ENCODE measurements at places on chromosomes 13 and 19.
A peak's percentile ranks its signal among the peaks of the same experiment; 100 is the strongest.

DNA sequence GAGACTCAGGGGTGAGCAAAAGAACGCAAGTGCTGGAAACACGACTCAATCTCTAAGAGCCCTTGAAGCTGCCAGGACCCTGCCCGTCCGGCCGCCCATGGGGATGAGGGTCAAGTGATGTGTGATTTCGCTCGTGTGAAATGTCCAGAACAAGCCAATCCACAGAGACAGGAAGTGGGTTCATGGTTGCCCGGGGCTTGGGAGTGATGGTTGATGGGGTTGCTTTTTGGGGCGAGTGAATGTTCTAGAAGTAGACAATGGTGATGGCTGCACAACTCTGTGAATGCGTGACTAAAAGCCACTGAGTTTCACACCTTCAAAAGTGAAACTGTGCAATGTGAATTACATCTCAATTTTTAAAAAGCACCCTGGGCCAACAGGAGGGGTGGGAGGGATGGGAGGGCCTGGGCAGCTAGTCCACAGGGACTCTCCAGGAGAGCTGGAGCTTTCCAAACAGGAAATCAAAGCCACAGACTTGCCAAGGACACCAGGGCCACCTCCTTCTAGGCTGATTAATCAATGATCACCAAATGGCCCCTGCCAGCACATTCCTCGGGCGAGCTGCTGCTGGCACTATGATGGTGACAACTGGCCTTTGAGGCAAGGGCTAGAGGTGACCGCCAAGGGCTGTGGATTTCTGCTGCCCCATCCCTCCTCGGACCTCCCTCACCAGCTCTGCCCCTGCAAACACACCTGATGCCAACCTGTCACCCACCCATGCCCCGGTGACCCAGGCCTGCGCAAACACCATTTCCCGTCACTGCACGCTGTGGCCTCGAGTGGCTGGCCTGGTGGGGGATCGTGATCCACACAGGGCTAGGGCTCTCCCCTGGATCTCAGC lies 14.0 kb downstream of the DPP9 start:
- no peak for DNase-seq

GRCh38 chr19:5795382-5795919 lies 4.5 kb upstream of the DUS3L start:
- no peak for DNase-seq

- no peak for DNase-seq
These were observed 1469.5 kb downstream of the SLITRK1 start for GRCh38 chr13:82412749-82413148.

DNA sequence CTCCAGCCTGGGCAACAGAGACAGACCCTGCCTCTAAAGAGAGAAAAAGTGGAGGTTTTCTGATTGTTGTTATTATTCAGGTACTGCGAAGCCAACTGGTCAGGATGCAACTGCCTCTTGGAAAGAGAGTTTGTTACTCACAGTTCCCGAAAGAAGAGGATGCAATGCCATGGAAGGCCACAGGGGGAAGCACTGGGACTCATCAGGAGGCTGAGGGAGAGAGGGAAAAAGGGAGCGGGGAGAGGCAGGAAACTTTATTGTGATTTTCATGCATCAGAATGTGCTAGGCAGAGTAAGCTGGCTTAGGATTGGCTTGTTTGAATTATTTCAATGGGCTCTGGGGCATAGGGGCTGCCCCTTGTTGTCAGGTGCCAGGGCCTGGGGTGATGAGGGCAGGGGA lies 27.6 kb downstream of the MYO9B start:
- peak; percentile 25 for DNase-seq

- no peak for DNase-seq
These were observed 451 bp downstream of the NOSIP start for GRCh38 chr19:49579947-49580263.

DNA sequence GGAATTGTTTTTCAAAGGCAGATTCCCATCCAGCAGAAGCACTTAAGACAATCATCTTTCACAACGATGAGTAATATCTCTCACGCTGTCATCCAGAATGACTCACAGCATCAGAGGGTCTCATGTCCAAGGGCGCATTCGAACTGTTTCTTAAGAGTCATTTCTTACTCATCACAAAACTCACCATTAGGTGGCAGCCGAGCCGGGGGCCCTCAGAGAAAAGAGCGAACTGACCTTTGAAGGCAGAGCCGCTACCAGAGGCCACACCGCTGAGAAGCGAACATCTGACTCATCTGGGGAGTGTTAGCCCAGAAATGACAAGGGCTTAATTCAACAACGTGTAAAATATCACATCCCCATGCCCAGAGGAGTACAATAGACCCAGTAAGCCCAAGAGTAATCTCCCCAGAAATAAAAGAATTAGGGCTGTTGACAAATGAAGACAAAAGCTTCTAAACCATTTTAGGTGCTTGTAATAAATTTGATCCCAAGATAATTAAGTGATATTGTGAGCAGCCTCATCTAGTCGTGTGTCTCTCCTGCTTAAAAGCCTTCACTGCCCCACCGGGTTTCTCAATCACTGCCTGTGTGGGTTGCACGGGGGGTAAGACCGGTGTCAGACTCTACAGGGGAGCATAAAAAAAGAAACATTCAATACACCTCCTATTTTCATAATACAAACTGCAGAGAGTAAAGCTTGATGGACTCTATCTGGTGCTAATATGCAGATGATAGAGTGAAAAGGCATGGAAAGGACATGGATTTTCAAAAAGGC lies 96.2 kb downstream of the CYSLTR2 start:
- DNase-seq: peak; percentile 58

DNA sequence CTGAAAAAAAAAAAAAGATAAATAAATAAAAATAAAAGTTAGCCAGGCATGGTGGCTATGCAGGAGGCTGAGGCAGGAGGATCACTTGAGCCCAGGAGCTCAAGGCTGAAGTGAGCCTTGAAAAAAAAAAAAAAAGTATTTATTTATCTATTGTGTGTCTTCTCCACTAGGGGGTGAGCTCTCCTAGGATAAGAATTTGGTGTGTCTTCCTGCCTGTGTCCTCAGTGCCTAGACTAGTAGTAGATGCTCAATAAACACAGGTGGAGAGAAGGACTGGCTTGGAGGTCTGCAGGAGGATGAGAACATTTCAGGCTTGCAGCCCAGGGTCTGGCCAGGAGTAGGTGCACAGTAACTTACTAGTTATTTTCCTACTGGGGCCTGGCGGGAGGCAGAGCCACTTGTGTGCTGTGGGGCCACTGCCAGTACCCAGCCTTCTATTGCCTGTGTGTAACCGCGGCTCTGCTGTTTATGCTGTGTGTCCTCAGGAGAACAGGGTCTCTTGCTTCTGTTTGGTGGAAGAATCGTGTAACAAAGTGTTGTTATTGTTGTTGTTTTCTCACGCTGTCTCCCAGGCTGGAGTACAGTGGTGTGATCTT lies 5.4 kb downstream of the LMTK3 start:
- no peak for DNase-seq

- DNase-seq: peak; percentile 85
These were observed 2.3 kb upstream of the MZF1 start for GRCh38 chr19:58575183-58576041.

- DNase-seq: no peak
These were observed 3.6 kb upstream of the ELANE start for GRCh38 chr19:848386-848921.

DNA sequence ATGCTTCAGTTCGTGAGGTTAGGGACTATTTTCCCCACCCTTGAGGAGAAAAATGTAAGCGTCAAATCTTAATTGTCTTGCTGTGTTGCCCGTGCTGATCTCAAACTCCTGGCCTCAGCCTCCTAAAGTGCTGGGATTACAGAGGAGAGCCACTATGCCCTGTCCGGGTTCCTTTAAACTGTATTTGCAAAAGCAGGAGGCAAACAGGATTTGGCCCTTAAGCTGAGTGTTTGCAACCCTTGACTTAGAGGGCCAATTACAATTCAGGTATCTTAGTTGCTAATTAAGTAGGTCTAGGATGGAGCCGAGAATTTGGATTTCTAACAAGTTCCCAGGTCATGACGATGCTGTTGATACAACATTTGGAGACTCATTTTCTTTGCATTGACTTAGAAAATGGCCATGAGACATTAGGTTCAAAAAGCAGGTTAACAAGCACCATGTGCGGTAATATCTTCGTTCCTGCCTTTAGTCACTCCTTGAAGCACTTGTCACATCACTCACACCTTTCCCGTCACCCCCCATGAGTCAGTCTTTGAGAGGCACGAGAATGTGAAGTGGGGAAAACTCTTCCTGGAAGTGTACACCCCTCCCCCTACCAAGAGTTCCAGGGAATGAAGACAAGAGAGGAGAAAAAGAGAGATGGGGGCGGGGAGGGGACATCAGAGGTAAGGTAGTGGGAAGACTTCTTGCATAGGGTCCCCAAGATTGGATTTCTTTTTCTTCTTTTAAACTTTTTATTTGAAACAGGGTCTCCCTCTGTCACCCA lies 2.6 kb downstream of the NAPSA start:
- DNase-seq: no peak

DNA sequence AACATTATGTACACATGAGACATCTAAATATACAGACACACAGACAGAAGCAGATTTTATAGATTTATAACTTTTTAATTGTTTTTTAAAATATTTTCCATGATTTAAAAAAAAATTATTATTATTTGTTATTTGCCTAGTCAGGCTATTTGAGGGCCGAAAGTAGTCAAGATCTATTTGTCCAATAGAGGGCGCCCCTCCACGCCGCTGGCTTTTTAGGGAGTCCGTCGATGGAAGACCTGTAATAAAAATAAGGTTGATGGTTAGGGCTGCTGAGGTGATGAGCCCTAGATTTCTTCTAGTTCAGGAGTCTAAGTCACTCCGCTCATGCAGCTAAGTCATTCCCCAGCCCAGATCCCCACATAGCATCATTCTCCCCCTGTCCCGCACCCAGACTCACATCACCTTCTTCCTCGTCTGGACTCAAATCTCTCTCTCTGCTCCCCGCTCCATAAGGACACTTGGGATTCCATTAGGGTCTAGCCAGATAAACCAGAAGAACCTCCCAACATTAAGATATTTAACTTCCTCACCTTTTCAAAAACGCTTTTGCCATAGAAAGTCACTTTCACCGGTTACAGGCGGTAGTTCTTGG lies 33.9 kb upstream of the CEACAM21 start:
- DNase-seq: peak; percentile 71

DNA sequence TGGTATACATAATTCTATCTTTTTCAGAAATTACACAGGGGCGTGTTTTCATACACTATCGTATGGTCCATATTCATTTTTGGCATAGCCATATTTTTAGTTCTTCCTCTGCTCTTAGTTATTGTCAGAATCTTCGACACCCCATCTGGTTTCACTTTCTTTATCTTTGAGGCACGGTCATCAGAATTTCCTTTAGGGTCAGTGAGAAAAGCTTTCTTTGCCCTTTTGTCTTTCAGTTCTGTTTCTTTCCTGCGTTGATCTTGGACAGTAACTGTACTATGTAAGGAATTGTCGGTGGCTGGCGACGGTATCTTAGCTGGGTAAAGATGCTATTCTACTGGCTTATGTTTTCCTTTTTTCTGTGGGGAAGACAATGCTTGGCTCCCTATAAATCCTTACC lies 10.6 kb upstream of the KIR2DL4 start:
- no peak for DNase-seq

- DNase-seq: no peak
These were observed 302.9 kb downstream of the DCT start for GRCh38 chr13:94176561-94176960.

- no peak for DNase-seq
These were observed 52.2 kb downstream of the IRS2 start for GRCh38 chr13:109734002-109734785.

- DNase-seq: no peak
These were observed 332.2 kb downstream of the MYO16 start for GRCh38 chr13:108961542-108962125.

DNA sequence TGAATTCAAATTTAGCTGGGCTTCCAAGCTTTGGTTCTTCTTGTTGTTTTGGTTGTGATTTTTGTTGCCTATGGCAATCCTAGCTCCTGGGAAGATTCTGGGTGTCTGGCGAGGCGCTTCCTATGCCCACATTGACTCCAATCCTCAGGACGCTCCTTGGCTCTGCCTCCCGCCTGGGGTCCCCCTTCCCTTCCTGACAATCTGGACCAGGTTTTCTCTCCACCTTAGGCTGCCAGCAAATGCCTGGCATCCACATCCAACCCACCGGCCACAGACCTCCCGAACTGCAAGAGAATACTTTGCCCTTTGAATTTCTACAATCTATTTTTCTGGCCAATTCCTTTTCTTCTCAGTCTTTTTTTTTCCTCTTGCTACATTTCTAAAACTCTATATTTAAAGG lies 186.9 kb upstream of the UBL3 start:
- peak; percentile 21 for DNase-seq

DNA sequence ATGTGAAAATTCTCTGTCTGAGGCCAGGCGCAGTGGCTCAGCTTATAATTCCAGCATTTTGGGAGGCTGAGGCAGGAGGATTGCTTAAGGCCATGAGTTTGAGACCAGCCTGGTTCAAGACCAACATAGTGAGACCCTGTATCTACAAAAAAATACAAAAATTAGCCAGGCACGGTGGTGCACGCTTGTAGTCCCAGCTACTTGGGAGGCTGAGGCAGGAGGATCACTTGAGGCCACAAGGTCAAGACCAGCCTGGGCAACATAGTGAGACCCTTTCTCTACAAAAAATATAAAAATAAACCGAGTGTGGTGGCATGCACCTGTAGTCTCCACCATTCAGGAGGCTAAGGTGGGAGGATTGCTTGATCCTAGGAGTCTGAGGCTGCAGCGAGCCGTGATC lies 2.2 kb upstream of the FCGBP start:
- DNase-seq: no peak

DNA sequence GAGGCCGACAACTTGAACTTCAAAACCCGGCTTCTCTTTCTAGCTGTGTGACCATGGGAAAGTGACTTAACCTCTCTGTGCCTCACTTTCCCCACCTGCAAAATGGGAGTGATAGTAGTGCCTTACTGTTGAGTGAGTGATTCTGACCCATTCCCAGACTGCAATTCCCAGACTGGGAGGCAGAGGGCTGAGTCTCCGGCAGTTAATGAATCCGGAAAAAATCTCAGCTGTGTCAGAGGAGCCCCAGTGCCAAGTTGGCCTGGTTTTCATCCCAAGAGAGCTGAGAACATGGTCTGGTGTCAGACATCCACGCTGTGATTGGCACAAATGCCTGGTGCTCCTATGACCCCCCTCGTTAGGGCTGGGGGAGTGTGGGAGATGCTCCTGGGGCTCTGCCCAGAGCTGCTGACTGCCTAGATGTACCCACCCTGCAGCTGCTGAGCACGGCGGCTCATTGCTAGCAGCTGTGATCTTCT lies 50.0 kb downstream of the PIN1 start:
- DNase-seq: peak; percentile 9

GRCh38 chr13:51906581-51906980 lies 44.8 kb downstream of the CCDC70 start:
- DNase-seq: no peak

DNA sequence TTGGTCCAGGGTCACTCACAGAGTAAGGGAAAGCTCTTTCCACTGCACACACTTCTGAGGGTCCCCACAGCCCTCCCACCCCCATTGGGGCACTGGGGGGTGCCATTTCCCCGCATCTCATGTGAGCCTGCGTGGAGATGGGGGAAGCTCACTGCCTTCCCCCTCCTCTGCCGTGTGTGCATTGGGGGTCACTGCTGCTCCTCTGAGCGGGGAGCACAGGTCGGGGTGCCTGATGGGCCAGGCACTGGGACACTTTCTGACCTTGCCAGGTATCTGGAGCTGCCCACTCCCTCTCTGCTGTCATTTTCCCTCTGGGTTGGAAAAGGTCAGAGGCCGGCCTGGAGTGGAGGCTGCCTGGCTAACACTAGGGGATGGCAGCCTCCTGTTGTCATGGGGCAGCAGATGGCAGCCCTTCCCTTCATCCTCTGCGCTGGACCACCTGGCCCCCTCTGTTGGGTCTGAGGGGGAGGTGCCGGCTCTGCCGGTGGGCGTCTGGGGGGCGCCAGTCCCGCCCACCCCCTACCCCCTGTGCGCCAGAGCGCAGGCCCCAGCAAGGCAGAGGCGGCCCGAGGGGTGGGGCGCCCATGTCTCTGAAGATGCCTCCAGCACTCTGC lies 9.1 kb downstream of the SSBP4 start:
- no peak for DNase-seq
